ENCODE measurements at places on chromosomes 16 and 17.

DNA sequence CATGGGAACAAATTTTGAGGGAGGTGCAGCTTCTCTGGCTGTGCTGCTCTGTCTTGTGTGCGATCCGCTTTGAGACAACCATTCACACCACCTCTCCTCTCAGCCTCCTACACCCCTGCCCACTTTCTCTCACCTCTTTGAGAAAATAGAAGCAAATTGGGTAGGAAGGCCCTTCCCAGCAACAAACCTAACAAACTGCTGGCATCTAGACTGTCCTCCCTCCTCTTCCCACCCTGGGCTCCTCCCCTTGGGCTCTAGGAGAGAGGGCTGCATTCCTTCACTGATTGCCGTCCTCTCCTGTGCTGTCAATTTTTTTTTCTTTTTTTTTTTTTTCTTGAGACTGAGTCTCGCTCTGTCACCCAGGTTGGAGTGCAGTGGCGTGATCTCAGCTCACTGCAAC, 13.5 kb downstream of the CDIPT start:
- DNase-seq, result no peak

GRCh38 chr17:4180791-4181190, 37.8 kb downstream of the CYB5D2 start:
- DNase-seq, result no peak

DNA sequence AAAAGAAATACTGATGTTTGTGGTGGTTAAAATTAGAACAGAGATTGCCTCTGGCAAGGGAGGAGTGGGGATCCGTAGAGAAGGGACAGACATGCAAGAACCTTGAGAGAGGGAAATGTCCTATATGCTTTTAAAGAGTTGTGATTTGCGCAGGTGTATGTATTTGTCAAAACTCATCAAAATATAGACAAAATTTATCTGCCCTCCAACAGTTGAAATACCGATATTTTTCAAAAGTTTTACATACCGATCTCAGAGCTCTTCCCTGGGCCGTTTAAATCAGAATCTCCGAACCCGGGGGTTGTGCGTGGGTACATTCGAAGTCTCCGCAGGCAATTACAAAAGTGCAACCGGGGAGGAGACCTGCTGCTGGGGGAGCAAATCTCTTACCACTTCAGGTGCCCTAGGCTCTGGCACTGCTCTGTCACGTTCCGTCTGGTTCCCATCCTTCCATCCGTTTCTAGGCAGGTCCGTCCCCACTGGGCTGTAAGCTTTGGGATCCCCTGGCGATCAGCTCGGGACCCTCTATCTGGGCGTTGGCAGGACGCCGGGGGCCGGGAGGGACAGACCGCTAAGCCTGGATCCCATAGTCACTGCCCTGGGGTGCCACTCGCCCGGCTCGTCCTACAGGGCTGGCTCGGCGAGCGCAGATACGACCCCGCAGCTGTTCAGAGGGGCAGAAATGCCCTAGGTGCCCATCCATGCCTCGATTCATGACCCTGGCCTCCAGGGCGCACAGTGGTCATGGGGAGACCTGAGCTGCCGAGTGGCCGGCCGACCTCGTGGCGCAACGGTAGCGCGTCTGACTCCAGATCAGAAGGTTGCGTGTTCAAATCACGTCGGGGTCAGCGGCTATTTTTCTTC, 4.2 kb downstream of the BORCS6 start:
- DNase-seq, result peak; percentile 82

DNA sequence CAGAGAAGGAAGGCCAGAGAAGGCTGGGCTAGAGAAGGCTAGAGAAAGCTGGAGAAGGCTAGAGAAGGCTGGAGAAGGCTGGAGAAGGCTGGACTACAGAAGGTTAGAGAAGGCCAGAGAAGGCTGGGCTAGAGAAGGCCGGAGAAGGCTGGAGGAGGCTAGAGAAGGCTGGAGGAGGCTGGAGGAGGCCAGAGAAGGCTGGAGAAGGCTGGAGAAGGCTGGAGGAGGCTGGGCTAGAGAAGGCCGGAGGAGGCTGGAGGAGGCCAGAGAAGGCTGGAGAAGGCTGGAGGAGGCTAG, 6.4 kb upstream of the OGFOD3 start:
- DNase-seq, result no peak

DNA sequence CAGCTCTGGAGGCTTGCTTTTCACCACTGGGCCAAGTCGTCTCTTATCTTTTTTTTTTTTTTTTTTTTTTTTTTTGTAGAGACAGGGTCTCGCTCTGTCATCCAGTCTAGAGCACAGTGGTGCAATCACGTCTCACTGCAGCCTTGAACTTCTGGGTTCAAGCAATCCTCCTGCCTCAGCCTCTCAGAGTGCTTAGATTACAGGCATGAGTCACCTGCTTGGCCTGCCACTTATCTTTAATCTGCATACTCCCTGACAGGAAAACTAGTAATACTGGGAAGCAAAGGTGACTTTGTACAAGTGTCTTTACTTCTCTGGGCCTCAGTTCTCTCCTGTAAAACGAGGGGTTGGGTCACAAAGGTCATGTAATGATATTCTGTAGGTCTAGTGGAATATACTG, 15.0 kb downstream of the NTN1 start:
- DNase-seq, result no peak

DNA sequence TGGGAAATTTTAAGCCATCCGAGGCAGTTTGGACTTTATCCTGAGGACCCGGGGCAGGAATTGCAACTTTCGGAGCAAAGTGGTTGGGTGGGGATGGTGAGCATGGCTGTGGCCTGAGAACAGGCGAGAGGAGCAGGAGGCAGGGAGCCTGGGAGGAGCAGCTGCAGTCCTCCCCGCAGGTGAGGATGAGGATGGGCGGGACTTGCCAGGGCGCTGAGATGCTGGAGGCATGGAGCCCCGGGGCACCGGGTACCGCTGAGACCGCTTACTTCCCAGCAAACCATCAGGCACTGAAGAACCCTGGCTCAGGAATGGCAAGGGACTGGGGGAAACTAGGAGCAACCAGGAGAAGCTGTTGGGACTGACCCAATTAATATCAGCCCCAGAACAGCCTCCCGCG, 210.8 kb downstream of the GSG1L start:
- no peak for DNase-seq

GRCh38 chr16:588639-588888, 1.3 kb upstream of the RAB40C start:
- peak; percentile 77 for DNase-seq

DNA sequence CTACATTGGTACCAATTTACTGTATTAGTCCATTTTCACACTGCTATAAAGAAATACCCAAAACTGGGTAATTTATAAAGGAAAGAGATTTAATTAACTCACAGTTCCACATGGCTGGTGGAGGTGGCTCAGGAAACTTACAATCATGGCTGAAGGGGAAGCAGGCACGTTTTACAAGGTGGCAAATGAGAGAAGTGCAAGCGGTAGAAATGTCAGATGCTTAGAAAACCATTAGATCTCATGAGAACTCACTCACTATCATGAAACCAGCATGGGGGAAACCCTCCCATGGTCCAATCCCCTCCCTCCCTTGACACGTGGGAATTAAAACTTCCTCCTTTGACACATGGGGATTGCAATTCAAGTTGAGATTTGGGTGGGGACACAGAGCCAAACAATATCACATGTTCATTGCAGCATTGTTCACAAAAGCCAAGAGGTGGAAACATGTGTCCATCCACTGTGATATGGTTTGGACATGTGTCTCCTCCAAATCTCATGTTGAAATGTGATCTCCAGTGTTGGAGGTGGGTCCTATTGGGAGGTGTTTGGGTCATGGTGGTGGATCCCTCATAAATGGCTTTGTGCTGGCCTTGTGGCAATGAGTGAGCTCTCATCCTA, 3.1 kb upstream of the SPACA3 start:
- DNase-seq, result no peak

DNA sequence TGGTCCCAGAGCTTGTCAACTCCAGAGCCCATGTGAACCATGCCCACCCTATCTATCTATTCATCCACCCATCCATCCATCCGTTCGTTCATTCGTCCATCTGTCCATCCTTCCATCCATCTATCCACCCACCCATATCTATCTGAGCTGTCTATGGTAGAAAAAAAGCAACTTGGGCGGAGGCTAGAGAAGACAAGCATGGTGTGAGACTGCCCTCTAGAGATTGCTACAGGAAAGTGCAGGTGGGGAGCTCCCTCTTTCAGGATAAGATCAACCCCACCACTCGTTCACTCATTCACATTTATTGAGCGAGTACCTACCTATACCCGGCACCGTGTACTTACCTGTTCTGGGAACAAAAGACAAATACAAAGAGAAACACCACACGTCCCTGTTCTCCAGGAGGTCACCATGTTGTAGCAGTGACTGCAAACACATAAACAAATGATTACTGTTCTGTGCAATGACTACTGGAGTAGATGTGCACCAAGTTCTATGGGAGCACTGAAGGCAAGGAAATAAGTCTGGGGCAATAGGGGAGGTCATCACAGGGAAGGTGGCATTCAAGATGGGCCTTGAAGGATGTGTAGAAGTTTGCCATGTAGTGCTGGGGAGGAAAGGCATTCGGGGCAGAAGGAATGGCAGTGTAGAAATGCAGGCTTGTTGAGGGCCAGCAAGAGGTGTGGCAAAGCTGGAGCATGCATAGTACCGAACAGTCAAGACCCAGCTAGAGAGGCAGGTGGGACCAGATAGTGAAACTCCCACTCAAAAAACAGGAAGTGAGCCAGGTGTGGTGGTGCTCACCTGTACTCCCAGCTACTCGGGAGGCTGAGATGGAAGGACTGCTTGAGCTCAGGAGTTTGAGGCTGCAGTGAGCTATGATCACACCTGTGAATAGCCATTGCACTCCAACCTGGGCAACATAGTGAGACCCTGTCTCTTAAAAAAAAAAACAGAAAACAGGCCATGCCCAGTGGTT, 13.4 kb upstream of the ATP5MC1 start:
- DNase-seq, result peak; percentile 79

Data from suppressor macrophage treated with lipopolysaccharide for 4 hours (primary cell).